Right renal cortex interstitium (tissue), 3 donors: ENCODE measurements at places on chromosomes 1 and 21. TPM values are rescaled to one million over a fixed set of nuclear protein-coding genes. Genes with fewer than 3 reads are reported as not detected.

The AMY1C gene
- not detected for polyA plus RNA-seq

The LCE2A gene
- not detected for polyA plus RNA-seq

The CFHR3 gene
- polyA plus RNA-seq: 0.28 TPM

The HHAT gene
- 15.2 TPM for polyA plus RNA-seq

The TENT5C gene
- polyA plus RNA-seq: 3.4 TPM

GRCh38 chr1:61261595-61261994, 179.2 kb downstream of the NFIA start:
- DNase-seq: no peak

GRCh38 chr1:54405898-54406293, 298 bp downstream of the SSBP3 start:
- no peak for DNase-seq

DNA sequence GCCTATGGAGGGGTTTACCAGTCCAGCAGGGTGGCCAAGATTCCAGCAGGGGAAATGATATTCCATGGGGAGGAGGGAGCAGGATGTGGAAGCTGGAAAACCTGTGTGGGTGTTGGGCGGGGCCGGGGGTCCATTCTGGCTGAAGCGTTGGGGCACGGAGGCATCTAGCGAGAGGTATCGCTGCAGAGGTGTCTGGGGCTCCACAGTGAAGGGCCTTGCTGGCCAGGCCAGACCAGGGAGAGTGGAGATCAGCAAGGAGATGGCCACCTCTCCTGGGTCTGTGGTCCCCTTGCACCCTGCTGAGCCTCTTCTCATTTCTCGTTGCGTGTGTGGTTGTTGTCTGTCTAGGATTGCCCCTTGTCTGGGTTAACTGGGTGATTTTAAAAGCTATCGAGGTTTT, 6.2 kb downstream of the COQ8A start:
- DNase-seq: no peak

- no peak for DNase-seq
Measured at GRCh38 chr1:73500154-73500553, 697.8 kb downstream of the LRRIQ3 start.

- DNase-seq: no peak
Measured at GRCh38 chr1:53145942-53146708, 3.7 kb upstream of the SLC1A7 start.

DNA sequence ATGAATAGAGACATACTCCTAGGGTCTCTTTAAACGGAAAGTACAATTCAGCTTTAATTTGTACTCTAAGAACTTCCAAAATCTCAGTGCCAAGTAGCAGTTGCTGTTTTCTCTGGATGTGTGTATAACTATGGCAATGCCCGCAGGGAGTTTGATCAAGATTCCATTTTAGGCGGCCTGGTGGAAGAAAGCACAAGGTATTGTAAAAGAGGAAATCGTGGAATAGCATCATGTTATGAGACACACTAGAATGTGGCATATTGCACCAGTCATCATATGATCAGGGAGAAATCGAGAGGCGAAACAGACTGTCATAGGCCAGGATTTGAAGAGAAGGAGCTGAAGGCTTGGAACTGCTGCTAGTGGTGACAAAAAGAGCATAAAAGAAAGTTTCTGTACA, 316.2 kb upstream of the FMN2 start:
- DNase-seq: no peak

DNA sequence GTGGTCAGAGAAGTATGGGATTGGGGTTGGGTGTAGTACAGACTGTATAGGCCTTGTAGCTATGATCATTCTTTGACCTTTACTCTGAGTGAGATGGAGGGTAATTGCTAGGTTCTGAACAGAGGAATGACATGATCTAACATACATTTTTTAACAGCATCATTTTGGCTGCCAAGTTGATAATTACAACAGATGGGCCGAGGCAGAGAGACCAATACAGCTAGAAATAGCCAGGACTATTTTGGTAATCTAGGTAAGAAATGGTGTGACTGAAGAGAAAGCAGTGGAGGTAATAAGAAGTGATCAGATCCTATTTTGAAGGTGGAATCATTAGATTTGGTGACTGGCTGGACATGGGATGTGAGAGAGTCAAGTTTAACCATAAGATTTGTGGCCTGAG, 43.5 kb downstream of the RPAP2 start:
- DNase-seq: no peak

- no peak for DNase-seq
Measured at GRCh38 chr1:38929476-38929875, 12.2 kb downstream of the RHBDL2 start.

DNA sequence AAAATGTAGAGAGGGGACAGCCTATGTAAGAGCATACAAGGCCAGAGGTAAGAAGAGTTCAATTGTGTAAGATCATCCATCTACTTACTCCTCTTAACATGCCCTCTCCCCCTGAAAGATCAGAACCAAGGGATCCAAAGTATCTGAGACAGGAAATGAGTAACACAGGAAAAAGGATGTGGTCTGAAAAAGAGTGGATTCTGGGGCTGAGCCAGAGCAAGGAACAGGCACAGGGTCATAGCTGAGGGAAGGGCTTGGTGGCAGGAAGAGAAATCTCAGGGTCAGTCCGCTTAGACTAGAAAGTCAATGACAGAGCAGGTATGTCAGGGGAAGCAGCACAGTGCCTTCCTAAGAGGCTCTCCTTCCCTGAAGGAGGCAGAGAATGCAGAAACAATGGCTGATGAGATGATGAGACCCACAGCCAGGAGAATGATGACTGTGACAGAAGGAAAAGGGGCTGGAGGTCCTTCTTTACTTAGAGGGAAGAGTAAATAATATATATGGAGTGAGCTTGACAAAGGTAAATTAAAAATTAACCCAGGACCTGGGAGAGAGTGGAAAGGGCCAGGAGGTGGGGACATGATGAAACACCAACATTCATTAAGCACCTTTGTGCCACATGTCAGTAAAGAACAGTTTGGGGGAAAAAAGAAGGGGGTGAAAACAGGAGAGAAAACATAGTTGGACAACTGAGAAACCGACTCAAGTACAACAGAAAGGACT, 26.2 kb upstream of the A3GALT2 start:
- no peak for DNase-seq

DNA sequence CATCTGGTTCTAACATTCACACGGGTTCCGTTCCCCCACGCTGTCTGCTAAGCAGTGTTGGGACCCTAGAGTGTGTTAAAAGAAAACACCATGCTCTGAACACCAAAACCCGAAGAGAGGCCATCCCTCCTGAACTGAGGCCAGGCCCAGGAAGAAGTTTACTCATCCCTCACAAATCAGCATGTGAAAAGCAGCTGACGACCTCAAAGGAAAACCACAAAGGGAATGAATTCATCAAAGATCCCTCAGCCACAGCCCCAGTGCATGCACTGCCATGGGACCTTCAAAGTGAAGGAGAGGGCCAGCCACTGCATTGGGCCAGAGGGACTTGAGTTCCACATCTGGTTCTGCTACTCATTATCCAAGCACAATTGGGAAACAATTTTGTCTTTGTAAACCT, 7.0 kb upstream of the PSEN2 start:
- DNase-seq: no peak

GRCh38 chr1:61743716-61744580, 1.7 kb downstream of the PATJ start:
- DNase-seq: no peak
